Sigmoid colon (tissue), 7 donors: ENCODE measurements at places on chromosomes 5 and 9. TPM values are rescaled to one million over a fixed set of nuclear protein-coding genes. Genes with fewer than 3 reads are reported as not detected.

The SLC6A19 gene
- not detected for total RNA-seq

GRCh38 chr9:14418941-14419937 lies 105.3 kb upstream of the NFIB start:
- no peak for DNase-seq
- H3K27ac ChIP-seq: no peak overlapping the region
- no peaks in the 10 kb centered on the region for H3K27me3 ChIP-seq
- peak overlapping the region; percentile 35 for H3K4me3 ChIP-seq
- no peaks in the 10 kb centered on the region for H3K36me3 ChIP-seq

DNA sequence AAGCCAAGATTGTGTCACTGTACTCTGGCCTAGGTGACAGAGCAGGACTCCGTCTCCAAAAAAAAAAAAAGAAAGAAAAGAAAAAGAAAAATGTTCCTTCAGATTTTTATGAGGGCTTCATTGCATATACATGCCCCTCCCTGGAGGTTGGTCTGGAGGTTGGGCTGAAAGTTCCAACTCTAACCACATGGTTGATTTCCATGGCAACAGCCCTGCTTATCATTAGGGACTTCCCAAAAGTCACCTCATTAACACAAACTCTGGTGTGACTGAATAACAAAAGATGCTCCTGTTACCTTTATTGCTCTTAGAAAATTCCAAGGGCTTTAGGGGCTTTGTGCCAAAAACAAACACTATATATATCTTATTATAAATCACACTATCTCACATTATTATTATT lies 113.8 kb downstream of the TMC1 start:
- H3K4me1 ChIP-seq: no peaks in the 10 kb centered on the region
- H3K27ac ChIP-seq: no peak overlapping the region
- no peaks in the 10 kb centered on the region for H3K27me3 ChIP-seq
- DNase-seq: no peak
- no peaks in the 10 kb centered on the region for H3K36me3 ChIP-seq
- no peak overlapping the region for H3K4me3 ChIP-seq

DNA sequence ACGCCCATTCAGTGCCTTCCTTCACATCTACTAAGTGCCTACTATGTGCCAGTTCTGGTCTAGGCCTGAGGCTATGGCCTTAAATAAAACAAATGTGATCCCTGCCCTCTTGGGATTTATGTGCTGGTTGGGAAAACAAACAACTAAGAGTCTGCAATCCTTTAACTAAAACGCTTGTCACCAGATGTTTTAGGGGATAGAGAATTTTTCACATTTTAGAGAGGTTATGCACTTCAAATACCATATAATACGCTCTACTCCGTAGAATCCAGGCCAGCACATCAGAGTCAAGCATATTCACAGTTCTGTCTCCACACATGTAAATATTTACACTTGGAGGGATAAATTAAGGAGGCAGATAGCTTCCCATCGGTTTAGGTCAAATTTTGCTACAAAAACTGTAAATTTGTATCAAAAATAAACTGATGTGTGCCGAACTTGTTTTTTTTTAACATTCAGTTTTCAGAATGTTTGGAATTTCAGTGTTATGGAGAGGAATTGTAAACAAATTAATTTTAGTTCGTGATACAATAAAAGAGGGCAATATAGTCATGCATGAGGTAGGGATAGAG lies 22.0 kb upstream of the ADRA1B start:
- no peaks in the 10 kb centered on the region for H3K4me1 ChIP-seq
- no peak overlapping the region for H3K4me3 ChIP-seq
- no peak overlapping the region for H3K27ac ChIP-seq

DNA sequence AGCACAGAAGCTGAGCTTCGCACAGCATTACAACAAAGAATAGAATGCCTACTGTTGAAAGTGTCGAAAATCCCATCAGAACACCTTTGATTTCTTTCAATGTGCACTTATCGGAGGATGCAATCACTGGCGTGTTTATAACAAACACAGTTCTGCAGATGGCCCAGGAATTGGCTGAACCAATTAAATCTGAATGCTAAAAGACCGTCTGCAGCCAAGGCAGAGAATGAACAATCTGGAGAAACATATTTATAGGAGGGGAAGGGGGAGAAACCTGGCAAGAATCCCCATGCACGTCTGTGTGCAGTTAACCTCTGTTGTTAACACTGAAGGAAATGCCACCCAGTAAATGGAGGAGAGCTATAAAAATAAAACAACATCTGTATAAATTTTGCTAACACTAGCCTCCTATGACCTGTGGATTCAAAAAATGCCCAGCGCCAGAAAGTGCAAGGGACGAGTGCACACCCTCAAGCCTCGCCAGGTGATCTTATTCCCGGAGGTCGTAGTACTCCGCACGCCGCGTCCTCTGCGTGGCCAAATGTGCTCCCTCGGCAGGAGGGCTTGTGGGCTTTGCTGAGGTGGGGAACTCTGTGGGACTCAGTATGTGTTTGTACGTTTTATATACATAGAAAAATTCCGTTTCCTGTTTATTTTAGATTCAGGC lies 56.8 kb downstream of the PTCH1 start:
- no peaks in the 10 kb centered on the region for H3K27me3 ChIP-seq
- no peak overlapping the region for H3K4me3 ChIP-seq
- H3K36me3 ChIP-seq: peaks cover 19% of the 10 kb centered on the region
- H3K27ac ChIP-seq: peak overlapping the region; percentile 73

DNA sequence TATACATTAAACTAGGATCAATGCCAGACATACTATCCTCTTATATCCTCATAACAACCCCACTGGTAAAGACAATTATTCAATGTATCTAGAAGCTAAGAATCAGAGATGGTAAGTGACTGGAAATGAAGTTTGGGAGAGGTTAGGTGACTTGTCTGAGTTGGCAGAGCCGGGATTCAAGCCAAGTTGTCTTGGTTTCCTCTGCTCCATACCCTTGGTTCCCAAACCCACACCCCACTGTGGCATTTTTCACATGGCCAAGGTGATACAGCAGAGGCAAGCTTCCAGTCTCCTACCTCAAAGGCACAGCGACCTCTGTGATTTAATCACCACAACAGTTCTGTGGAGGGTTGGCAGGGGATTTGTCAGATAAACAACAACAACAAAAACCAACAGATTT lies 34.7 kb upstream of the ADRB2 start:
- H3K4me1 ChIP-seq: no peaks in the 10 kb centered on the region
- H3K4me3 ChIP-seq: no peak overlapping the region
- no peak for DNase-seq
- no peaks in the 10 kb centered on the region for H3K27me3 ChIP-seq
- no peak overlapping the region for H3K27ac ChIP-seq

DNA sequence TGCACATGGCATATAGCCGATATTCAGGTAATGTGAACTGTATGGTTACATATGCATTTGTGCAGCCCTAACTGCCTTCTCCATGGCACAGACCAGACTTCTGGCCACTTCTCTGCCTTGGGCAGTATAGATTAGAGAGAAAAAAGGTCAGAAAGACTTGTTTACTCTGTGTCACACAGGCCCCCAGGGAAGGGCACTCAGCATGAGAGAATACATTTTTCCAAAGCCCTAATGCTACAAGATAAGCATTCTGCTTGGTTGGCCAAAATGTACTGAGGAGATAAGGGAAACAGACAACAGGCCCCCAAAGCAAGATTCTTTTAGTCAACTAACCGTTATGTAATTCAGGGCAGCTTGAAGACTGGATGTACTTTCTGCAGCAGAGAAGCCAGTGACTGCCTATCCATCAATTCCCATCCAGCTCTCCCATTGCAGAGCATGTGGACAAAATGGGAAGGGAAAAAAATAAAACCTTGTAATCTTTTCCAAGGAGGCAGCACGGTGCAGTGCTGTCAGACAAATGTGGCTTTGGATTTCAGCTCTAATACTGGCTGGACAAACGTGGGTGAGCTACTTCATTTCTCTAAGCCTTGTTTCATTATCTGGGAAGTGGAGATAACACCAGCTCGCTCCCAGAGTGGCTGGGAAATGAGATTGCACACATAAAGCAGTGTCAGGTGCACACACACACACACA lies 205.9 kb downstream of the NSG2 start:
- H3K4me1 ChIP-seq: no peaks in the 10 kb centered on the region
- DNase-seq: no peak
- H3K27ac ChIP-seq: no peak overlapping the region
- no peak overlapping the region for H3K4me3 ChIP-seq
- H3K36me3 ChIP-seq: no peaks in the 10 kb centered on the region
- H3K27me3 ChIP-seq: no peaks in the 10 kb centered on the region

DNA sequence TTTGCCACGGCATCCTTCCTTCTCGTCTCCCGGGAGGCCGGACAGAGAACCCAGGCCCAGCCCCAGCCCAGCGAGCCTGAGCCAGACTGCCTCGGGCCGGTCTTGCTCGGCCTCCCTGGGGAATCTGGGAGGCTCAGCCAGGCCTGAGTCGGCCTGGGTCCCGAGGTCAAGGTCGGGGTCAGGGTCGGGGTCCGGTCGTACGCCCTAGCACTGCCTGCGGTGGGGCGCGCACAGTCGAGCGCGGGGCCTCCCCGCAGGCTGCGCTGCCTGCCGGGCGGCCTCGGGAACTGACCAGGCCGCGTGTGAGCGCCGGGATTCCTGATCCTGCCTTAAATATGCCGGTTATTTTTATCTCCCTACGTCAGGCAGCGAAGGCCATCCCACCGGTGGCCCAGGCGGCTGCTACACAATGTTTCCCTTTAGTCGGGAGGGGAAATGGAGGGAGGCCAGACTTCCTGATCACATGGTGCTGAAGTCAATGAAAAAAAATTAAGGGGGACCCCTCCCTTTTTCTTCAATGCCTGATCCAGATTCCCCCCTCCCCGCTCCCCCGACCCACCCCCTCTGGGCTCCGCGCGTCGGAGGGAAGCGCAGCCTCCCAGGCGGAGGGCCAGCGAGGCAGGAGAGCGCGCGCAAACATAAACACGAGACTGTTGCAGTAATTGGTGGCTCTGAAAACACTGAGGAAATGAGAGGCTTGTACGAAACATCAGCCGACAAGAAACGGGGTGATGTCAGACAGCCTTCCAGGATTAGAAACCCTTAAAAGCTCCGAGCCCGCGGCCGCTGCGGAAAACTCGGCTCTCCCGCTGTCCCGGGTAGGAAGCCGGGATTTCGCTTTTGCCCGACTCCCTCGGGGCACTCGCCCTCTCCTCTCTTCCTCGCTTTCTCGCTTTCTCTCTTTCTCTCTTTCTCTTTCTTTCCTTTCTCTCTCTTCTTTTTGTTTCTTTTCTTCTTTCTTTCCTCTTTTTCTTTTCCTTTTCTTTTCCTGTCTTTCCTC lies 148.2 kb upstream of the KLF4 start:
- peak overlapping the region; percentile 56 for H3K4me3 ChIP-seq
- H3K27ac ChIP-seq: peak overlapping the region; percentile 96
- peak; percentile 99 for DNase-seq
- H3K36me3 ChIP-seq: no peaks in the 10 kb centered on the region
- H3K27me3 ChIP-seq: no peaks in the 10 kb centered on the region

- no peak overlapping the region for H3K4me3 ChIP-seq
- no peak for DNase-seq
- H3K27ac ChIP-seq: no peak overlapping the region
- no peaks in the 10 kb centered on the region for H3K36me3 ChIP-seq
- H3K4me1 ChIP-seq: no peaks in the 10 kb centered on the region
Observed at GRCh38 chr5:127298036-127298429, 7.4 kb downstream of the MEGF10 start.

GRCh38 chr9:24127519-24127918 lies 301.5 kb upstream of the ELAVL2 start:
- H3K27ac ChIP-seq: no peak overlapping the region
- no peak for DNase-seq
- no peaks in the 10 kb centered on the region for H3K4me1 ChIP-seq
- no peaks in the 10 kb centered on the region for H3K27me3 ChIP-seq
- H3K36me3 ChIP-seq: no peaks in the 10 kb centered on the region

The CDK9 gene
- 44.9 TPM for total RNA-seq

DNA sequence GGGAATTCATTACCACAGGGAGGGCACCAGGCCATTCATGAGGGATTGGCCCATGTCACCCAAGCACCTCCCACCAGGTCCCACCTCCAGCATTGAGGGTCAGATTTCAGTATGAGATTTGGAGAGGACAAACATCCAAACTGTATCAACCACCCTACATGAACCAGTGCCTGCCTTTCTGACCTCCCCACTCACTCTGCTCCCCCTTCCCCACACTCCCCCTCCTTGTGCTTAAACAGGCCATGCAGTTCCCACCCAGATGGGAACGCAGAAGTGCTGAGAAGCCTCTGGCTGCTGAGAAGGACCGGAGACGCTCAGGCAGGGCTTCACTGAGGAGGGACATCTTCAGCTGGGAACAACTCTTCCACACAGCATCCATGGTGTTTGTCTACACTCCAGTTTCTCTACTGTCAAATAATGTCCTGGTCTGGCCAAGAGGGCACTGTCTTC lies 30.0 kb upstream of the ADAMTS2 start:
- no peak for DNase-seq
- no peaks in the 10 kb centered on the region for H3K27me3 ChIP-seq
- no peaks in the 10 kb centered on the region for H3K4me1 ChIP-seq
- H3K4me3 ChIP-seq: no peak overlapping the region

The GFI1B gene
- total RNA-seq: 0.28 TPM

The COL23A1 gene
- total RNA-seq: 1.2 TPM

GRCh38 chr5:156534906-156535485 lies 208.0 kb downstream of the SGCD start:
- H3K4me1 ChIP-seq: no peaks in the 10 kb centered on the region
- no peak for DNase-seq
- no peak overlapping the region for H3K4me3 ChIP-seq
- H3K27ac ChIP-seq: no peak overlapping the region
- H3K27me3 ChIP-seq: no peaks in the 10 kb centered on the region
- no peaks in the 10 kb centered on the region for H3K36me3 ChIP-seq

- H3K4me3 ChIP-seq: no peak overlapping the region
- H3K36me3 ChIP-seq: no peaks in the 10 kb centered on the region
- H3K27me3 ChIP-seq: no peaks in the 10 kb centered on the region
- DNase-seq: no peak
- H3K27ac ChIP-seq: no peak overlapping the region
Observed at GRCh38 chr5:60010328-60010727, 116.8 kb upstream of the PDE4D start.

DNA sequence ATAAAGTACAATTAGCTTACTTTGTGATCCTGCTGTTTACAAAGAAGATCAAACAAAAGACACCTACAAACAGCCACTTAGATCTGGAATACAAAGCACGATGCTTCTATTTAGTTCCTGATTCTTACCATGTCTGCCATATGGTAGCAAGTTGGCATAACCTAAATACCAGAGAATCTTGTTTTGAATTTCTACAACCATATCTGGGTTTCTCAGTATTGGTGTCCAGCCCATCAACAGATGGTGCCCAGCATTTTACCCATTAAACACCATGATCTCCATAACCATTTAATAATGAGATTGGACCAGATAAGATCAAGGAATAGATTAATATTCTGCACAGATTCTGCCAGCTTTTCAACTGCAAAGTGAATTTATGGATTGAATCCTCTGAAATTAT lies 29.8 kb downstream of the SLC24A2 start:
- no peak for DNase-seq
- no peaks in the 10 kb centered on the region for H3K27me3 ChIP-seq
- no peak overlapping the region for H3K4me3 ChIP-seq
